ENCODE measurements at places on chromosomes 5 and 9.
A peak's percentile ranks its signal among the peaks of the same experiment; 100 is the strongest.

- DNase-seq: no peak
These were observed 14.1 kb upstream of the EXOC3 start for GRCh38 chr5:428754-429452.

GRCh38 chr5:163478126-163478981 is 17.9 kb downstream of the HMMR start:
- DNase-seq: no peak

DNA sequence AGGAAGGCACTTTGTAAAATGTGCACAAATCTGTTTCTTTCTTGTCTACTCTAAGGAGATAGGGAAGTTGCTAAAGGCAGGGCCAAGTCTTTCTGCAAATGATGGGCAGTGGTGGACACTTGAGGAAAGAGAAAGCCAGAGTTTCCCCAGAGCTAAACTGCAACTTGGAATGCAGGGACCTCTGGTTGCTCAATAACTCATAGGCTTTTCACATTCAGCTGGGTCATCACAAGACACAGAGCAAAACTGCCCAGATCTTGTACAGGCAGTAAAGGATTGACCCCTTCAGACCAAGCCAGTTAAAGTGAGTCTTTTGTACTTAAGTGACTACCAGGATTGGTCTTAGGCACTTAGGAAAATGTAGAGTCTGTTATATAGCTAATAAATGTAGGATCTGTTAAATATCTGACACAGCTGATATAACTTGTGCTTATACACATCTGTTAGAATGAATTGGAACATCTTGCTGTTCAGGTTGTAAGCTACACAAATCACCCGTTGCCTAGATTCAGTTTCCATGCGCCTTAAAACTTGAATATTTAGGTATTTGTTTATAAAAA is 13.5 kb upstream of the AGXT2 start:
- no peak for DNase-seq

DNA sequence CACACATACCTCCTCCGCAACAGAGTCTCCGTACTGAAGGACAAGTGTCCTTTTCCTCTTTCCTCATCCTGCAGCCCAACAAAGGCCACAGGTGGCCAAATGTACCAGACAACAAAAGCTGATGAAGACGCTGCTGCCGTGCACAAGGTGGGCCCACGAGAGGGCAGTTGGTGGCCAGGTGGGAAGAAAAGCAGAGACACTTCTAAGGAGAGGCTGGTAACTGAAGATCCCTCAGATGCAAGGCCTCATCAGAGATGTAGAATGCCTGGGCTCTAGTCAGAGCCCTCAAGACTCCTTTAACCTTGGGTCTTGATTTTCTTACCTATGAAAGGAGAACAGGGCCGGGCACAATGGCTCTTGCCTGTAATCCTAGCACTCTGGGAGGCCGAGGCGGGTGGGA is 75.7 kb downstream of the NRG2 start:
- peak; percentile 13 for DNase-seq

- DNase-seq: no peak
These were observed 16.1 kb upstream of the ZNF462 start for GRCh38 chr9:106846857-106847256.

- no peak for DNase-seq
These were observed 87.0 kb downstream of the ERBIN start for GRCh38 chr5:66013397-66013796.

GRCh38 chr5:172862165-172862801 is 28.2 kb downstream of the ERGIC1 start:
- DNase-seq: no peak

GRCh38 chr9:134358026-134358661 is 31.9 kb downstream of the RXRA start:
- no peak for DNase-seq

- DNase-seq: no peak
These were observed 86.0 kb upstream of the FER start for GRCh38 chr5:108661590-108662219.

GRCh38 chr5:155753943-155754581 is 572.9 kb upstream of the SGCD start:
- no peak for DNase-seq

DNA sequence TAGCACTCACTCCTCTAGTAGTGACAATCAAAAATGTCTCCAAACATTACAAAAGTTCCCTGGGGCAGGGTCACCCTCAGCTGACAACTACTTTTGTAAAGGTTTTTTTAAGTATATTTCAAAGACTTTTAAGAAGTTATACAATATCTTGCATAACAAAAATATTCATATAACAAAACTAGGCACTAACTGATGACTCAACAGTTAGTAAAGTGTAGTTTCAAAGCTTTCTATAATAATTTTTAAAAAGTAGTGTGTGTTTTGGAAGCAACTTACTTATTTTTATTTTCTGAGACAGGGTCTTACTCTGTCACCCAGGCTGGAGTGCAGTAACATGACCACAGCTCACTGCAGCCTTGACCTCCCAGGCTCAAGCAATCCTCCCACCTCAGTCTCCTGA is 84.9 kb downstream of the BAAT start:
- DNase-seq: no peak

GRCh38 chr5:15236911-15237508 is 263.0 kb upstream of the FBXL7 start:
- no peak for DNase-seq

- peak; percentile 90 for DNase-seq
These were observed 31.4 kb downstream of the COL15A1 start for GRCh38 chr9:98974994-98975712.

GRCh38 chr9:87008667-87009066 is 61.4 kb upstream of the GAS1 start:
- DNase-seq: no peak
